Uterine smooth muscle cell (primary cell): ENCODE measurements at places on chromosomes 13 and 19. TPM values are rescaled to one million over a fixed set of nuclear protein-coding genes. Genes with fewer than 3 reads are reported as not detected.

The LCP1 gene
- 2.7 and 4.7 TPM in 2 replicates for total RNA-seq

The IGFL1 gene
- total RNA-seq = not detected in 2 replicates

The ZNF880 gene
- 23.8 and 28.4 TPM in 2 replicates for total RNA-seq

The LIG4 gene
- 11.9 and 12.3 TPM in 2 replicates for total RNA-seq

The CCDC124 gene
- total RNA-seq = 36.0 and 43.5 TPM in 2 replicates

The PDX1 gene
- total RNA-seq = not detected in 2 replicates

The LRRC4B gene
- total RNA-seq = 0.12 TPM in 1 of 2 replicates, not detected in the other

The ZNF28 gene
- total RNA-seq = 9.5 and 17.6 TPM in 2 replicates

The ZNF180 gene
- total RNA-seq = 7.6 and 12.7 TPM in 2 replicates

The RDH8 gene
- total RNA-seq = not detected in 2 replicates

The FCGBP gene
- total RNA-seq = 0.11 and 2.1 TPM in 2 replicates

The MYH14 gene
- total RNA-seq = not detected in 2 replicates

The CEACAM6 gene
- not detected in 2 replicates for total RNA-seq

The PDE4C gene
- under 0.01 and 0.44 TPM in 2 replicates for total RNA-seq

The ATP4A gene
- not detected in 2 replicates for total RNA-seq

The RASL11A gene
- 12.9 and 18.8 TPM in 2 replicates for total RNA-seq

The KL gene
- 0.11 and 0.12 TPM in 2 replicates for total RNA-seq

The NFKBIB gene
- 11.2 and 11.7 TPM in 2 replicates for total RNA-seq

The KPTN gene
- total RNA-seq = 4.0 and 5.9 TPM in 2 replicates

The FLT3LG gene
- total RNA-seq = 2.5 and 2.6 TPM in 2 replicates
